ENCODE measurements at places on chromosomes 2 and 18.

GRCh38 chr18:13124411-13124810 lies 94.1 kb upstream of the LDLRAD4 start:
- DNase-seq = no peak

DNA sequence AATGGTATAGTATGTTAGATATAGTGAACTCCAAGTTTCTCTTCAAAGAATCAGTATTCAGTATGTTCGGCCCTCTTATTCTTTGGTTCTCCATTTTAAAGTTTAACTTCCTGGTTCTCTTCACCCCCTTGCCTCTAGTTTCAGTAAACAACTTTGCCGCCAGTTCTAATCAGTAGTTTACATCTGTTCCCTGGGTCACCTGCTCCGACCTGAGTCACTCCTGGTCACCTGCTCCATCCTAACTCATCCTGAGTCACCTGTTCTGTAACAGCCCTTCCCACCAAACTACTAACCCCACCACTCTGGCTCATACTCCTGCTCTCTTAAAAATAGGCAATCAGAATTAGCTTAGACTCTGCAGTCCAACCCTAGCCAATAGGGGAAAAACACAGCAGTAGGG lies 23.7 kb upstream of the TEX51 start:
- no peak for DNase-seq

DNA sequence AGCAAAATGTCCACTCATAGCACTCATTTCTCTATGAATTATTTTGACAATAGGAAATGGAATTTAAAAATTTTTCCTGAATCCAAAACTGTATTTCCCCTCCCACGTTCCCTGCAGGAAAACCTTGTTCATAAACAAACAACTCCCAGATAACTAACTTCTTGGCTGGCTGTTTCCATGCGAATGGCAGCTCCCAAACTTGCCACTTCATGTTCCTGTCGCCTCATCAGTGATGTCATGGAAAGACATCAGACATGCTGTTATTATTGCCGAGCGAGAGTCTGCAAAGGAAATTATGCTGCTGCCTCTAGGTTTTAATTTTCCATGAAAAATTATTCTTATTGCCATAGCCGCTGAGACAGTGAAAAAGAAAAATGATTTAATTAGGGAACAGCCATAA lies 117.0 kb upstream of the RIOK3 start:
- no peak for DNase-seq

- no peak for DNase-seq
These were observed 15.3 kb downstream of the UNC50 start for GRCh38 chr2:98623657-98624056.

DNA sequence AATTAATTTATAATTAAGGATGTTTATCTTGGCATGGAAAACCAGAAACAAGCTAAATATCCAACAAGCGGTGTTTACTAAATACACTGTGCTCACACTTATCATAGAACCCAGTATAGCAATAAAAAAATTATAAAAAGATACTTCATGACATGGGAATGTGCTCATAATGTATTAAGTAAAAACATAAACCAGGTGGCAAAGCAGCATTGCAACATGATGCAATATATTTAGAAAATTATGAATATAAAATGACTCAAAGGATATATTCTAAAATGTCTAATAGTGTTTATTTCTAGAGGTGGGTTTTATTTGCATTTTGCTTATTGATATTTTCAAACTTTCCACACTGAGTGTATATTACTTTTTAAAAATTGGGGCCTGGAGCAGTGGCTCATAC lies 84.4 kb upstream of the ATL2 start:
- DNase-seq = no peak

DNA sequence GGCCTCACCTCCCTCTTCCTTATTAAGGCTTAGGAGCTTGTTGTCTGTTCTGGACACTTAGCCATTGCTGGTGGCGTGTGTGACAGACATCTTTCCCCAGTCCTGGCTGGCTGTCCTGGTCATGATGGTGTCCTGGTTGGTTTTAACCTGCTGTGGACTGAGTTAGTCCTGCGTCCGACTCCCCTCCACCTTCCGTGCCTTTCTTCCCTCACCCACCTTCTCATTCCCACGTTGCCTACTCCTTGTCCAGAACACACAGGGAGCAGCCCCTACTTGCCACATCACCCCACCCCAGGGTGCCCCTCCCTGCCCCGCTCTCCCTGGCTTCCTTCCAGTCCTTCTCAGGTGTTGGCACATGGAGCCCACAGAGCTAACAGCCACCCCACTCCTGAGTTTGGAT lies 9.5 kb downstream of the ANO7 start:
- no peak for DNase-seq

Measured in AG04450 (cell line).